ENCODE measurements at places on chromosomes 6 and 20.

DNA sequence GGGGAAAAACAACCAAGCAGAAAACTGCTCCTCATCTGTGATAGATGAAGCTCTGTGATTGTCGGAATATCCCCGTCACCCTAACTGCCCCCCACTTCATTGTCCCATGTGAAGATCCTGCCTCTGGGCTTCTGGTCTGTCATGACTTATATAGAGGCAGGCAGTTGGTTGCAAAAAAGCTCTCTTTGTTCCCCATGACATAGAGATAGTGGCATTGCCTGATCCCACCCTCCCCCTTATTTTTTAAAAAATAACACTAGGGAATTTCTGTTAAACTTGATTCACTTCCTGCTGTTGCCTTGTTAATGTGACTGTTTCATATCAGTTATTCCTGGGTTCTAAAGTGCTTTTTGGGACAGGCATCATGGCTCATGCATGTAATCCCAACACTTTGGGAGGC lies 203.1 kb downstream of the JARID2 start:
- DNase-seq = no peak

- DNase-seq = no peak
These were observed 4.4 kb downstream of the EFHC1 start for GRCh38 chr6:52424513-52424912.

GRCh38 chr20:58965270-58966064 lies 15.6 kb upstream of the NELFCD start:
- DNase-seq = no peak

DNA sequence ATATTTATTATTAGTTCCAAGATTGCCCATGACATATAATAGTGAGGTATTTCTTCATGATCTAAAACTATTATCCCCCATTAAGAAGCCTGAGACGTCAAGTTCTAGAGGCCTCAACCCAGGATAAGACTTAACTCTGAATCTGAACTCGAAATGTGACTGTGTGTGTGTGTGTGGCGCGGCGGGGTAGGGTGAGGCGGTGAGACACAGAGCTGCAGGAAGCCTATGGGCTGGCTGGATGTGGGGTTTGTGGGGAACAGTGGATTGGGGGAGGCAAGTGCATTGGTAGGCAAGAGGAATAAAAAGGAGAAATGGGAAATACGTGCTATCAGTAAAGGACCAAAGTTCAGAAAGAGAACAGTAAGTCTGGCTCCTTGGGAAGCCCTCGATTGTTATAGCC lies 66.5 kb upstream of the RNF146 start:
- DNase-seq = no peak

- DNase-seq = no peak
These were observed 5.7 kb downstream of the PACRG start for GRCh38 chr6:162733489-162733888.

DNA sequence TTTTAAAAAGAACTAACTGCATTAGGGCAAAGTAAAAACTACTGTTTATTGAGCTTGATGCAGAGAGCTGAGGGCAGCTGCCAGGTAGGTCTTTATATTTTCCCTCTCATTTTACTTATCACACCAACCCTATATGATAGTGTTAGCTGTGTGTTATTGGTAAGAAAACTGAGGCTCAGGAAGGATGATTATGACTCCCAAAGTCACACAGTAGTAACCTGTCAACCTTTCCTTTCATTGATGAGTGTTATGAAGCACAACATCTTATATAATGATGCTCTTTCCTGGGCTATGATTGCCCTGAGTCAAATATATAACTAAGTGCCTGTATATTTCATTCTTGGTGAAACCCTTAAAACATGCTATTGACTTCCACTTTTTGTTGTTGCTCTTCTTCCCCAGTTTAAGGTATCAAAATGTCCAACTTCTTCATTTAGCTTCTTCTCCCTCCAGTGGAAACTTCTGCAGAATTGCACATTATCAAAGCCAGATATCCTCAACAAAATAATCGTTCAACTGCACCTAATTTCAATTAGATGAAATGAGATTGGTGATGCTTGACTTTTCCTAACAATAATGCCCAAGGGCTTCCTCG lies 8.1 kb downstream of the GFOD1 start:
- no peak for DNase-seq

Measured in NCI-H187 (cell line).